ENCODE measurements at places on chromosomes 11 and 22.

- no peak for DNase-seq
Observed at GRCh38 chr11:77379253-77379652, 77.8 kb upstream of the GDPD4 start.

DNA sequence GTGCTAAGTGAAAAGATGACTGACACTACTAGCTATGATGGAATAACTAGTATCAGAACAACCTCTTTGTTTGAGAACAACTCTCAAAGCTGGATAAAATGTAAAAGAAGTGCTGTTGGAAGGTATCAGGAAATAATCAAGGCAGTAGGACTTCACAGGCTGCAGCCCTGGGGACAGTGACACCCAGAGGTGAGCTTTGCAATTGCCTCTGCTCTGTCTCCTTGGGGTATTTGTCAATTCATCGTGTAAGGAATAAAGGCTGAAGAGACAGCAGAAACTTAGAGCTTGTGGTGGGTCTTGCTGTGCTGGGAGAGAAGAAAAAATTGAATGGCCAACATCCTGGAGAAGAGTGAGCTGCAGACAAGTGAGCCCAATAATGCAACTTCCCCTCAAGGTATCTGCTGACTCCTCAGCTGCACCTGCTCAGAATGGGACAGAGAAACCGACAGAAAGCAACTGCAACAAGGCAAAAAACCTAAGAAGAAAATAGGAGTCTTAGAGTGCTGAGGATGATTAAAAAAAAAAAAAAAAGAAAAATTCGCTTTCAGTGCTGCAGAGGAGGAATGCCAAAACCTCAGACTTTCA, 141.1 kb downstream of the RCN1 start:
- no peak for DNase-seq

DNA sequence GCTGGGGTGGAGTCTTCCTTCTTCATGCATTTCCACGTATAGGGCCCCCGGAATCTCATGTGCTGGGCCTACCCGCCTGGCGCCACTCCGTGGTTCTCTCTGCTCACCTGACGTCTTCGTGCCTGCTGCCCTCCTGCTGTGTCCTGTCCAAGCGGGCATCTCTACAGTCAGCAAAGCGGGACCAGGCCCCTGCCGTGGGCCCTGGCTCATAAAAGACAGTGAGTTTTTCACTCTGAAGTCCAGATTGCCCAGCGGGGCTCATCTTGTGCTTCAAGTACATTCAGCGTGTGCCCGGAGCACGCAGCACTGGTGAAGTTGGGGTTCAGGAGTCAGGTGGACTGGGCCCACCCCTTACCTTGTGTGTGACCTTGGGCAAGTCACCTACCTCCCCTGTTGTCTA, 17.4 kb downstream of the C11orf24 start:
- no peak for DNase-seq

DNA sequence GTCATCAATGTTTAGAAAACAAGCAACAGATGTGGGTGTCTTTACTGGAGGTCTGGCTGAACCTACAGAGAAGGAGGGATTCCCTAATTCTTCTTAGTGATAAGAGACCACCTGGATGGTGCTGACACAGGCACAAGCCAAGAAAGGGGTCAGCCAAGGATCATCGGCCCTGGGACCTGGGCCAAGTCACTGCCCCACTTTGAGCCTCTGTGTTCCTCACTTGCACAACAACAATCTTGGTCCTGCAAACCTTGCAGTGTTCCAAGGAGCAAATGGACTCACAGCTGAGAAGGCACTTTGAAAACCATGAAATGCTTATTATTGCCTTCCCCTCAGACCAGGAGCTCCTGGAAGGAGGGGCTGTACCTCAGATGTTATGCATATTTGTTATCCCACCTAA, 7.0 kb upstream of the KCNE3 start:
- DNase-seq: no peak

GRCh38 chr11:22177186-22177585, 15.7 kb upstream of the ANO5 start:
- no peak for DNase-seq

GRCh38 chr11:46295312-46296058, 18.0 kb downstream of the CREB3L1 start:
- DNase-seq: no peak

GRCh38 chr11:86482692-86483091, 108.0 kb downstream of the CCDC81 start:
- DNase-seq: no peak

DNA sequence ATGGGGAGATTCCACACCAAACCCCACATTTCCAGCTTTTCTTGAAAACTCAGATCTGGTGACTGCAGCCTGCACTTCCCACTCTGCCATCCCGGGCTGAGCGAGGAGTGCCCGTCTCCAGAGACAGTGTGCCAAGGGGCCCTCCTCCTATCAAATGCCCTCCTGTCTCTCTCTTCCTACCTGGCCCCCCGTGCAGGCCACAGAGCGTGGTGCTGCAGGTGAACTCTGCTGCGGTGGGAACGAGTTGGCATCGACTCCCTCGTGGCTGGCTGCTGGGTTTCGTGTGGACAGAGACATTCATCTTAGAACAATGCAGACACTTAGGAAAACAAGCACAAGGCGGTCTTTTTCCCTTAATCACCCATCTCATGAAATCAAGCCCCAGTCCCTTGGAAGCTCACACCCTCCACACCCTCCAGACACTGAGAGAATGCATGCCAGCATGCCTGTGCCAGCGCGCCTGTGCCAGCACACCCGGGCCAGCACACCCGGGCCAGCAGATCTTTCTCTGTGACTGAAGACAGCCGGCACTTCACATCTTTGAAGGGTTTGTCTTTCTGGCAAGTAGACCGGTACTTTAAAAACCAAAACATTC, 65.0 kb downstream of the PARVB start:
- DNase-seq: no peak

- no peak for DNase-seq
Observed at GRCh38 chr11:576811-577610, 741 bp downstream of the PHRF1 start.

GRCh38 chr11:62702246-62702645, 5.0 kb downstream of the BSCL2 start:
- DNase-seq: no peak

DNA sequence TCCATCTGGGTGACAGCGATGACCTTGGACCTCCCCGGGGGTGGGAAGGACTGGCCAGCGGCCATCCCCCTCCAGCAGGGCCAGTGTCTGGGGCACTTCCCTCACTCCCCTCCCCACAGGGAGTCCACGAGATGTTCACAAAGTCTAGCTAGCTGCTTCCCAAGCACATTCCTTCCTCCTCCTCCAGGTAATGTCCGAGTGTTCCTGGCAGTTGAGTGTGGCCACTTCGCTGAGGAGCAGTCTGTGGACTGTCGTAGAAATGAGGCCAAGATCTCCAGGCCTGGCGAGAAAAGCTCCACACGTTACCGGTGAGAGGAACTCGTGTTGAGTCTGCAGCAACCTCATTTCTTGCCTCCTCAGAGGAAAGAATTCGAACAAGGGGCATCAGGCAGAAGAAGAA, 425.5 kb downstream of the BRD1 start:
- no peak for DNase-seq

DNA sequence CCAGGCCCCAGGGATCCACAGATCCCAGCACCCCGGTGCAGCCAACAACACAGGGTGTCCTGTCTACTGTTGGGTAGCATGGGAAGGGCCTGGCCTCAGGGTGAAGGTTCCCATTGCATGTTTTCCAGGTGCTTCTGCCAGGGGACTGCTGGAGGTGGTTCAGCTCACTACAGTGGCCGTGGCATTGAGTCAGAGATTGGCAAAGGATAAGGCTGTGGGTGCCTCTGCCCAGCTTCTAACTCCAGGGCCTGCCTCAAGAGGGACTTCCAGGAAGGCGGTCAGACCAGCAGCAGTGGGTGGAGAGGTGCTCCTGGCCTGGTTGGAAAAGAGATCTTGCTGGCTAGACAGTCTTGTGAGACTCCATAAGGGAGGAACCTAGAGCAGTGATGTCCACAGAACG, 20.9 kb downstream of the CSNK1E start:
- no peak for DNase-seq

- no peak for DNase-seq
Observed at GRCh38 chr11:57432149-57432561, 5.2 kb upstream of the SLC43A3 start.

DNA sequence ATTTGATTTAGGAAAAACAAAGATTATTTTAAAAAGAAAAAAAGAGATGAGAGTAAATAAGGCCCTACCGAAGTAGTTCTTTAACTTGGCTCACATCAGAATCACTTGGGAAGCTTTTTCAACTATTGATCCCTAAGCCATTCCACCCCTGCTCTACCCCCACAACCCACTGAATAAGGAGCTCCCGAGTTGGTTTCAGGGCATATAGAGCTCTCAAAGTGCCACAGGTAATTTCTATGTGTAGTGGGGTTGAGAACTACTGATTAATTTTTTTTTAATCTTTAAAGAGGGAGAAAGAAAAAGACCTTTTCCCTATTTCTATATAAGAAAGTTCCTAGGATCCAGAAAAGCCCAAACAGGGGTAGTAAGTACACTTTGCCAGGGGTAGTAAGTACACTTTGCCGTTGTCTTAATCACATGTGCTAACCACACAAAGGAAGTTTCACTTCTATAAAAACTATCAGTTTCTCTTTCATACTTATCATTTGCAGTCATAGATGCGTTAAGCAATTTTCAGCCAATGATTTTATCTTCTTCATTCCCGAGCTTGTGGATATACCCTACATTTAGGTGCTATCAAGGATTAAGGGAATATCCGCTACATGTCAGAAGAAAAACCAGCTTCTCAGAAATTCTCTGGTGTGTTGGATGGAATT, 108.4 kb upstream of the ZC3H12C start:
- DNase-seq: no peak

GRCh38 chr11:118153516-118153915, 893 bp upstream of the SCN4B start:
- DNase-seq: no peak

GRCh38 chr11:122234257-122234656, 118.2 kb upstream of the BLID start:
- no peak for DNase-seq

DNA sequence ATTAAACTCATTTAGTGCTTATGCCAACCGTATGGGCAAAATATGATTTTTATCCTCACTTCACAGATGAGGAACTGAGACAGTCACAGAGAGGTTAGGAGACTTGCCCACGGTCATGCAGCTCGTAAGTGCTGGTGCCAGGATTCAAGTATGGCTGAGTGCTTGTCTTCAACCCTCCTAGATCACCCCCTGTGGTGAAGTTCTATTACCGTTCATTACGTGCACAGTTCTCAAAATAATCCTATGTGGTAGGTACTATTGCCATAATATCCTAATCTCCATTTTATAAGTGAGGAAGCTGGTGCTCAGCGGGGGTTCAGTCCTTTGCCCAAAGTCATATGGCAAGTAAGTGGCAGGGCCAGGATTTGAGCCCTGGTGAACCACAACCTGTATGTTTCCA, 1.5 kb downstream of the MIEF1 start:
- no peak for DNase-seq

DNA sequence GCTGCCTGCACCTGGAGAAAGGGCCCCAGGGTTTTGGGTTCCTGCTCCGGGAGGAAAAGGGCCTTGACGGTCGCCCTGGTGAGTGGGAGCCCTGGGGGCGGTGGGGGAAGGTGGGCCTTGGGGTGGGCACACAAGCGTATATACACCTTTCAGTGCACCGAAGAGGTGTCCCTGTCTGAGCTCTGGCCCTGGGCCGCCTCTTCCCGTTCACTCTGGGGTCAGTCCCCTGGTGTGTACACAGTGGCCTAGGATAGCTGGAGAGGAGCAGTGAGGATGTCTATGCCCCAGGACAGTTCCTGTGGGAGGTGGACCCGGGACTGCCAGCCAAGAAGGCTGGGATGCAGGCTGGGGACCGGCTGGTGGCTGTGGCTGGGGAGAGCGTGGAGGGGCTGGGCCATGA, 2.8 kb downstream of the NHERF4 start:
- DNase-seq: no peak

GRCh38 chr11:64605656-64606585, 14.9 kb downstream of the SLC22A12 start:
- DNase-seq: no peak

DNA sequence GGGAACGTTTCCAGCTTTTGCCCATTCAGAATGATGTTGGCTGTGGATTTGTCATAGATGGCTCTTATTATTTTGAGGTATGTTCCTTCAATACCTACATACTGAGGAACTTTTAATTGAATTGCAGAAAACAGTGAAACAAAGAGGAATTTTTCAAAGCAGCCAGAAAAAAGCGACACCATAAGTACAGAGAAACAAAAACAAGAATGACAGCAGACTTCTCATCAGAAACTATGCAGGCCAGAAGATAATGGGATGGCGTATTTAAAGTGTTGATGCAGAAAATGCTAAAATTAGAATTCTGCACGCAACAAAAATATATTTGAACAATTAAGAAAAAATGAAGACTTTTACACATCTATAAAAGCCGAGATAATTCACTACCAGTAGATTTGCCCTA, 95.4 kb upstream of the TIMP3 start:
- no peak for DNase-seq

DNA sequence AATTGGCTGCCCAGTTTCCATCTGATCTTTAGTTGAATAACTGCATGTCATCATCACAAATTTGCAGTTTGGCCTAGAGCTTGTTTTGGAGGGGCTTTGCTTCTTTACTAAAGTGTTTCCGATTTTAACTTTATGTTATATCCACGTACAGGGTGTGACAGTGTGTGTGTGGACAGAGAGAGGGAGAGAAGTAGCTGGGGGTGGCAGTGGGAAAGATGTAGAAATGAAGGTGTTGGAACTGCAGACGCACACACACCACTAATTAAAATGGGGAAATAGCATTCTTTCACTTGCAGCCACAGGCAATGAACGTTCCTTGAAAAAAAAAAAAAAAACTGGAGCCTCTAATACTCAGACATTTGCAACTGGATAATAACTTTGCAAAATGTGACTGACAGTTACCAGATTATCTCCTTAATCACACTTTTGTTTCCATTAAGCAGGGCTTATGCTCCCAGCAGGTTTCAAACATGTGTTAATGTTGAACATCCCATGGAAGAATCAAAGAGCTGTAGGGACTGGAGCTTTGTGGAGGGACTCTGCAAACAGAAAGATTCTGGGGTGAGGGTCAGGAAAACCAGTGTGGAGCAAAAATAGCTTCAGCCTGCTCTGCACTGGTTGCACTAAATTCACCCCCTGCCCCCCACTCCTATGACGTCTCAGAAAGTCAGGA, 238.1 kb upstream of the TENM4 start:
- DNase-seq: no peak

GRCh38 chr11:92342886-92343285, 118.3 kb downstream of the FAT3 start:
- DNase-seq: no peak

DNA sequence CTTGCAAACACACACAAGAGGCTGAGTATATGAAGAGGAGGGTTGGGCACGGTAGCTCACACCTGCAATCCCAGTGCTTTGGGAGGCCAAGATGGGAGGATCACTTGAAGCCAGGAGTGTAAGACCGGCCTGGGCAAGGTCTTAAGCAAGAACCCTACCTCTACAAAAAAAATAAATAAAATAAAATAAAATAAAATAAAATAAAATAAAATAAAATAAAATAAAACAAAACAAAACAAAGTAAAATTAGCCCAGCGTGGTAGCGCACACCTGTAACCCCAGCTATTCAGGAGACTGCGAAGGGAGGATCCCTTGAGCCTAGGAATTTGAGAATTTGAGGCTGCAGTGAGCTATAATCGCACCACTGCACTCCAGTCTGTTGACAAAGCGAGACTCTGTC, 337.9 kb downstream of the SHANK2 start:
- no peak for DNase-seq

- no peak for DNase-seq
Observed at GRCh38 chr11:10409207-10409661, 45.8 kb upstream of the AMPD3 start.

- DNase-seq: no peak
Observed at GRCh38 chr22:35766654-35767580, 49.2 kb downstream of the APOL5 start.
